ENCODE measurements at places on chromosomes 3 and 15. TPM values are rescaled to one million over a fixed set of nuclear protein-coding genes. Genes with fewer than 3 reads are reported as not detected.
A peak's percentile ranks its signal among the peaks of the same experiment; 100 is the strongest.

OPA1 gene
- 44.0 TPM for total RNA-seq

DNA sequence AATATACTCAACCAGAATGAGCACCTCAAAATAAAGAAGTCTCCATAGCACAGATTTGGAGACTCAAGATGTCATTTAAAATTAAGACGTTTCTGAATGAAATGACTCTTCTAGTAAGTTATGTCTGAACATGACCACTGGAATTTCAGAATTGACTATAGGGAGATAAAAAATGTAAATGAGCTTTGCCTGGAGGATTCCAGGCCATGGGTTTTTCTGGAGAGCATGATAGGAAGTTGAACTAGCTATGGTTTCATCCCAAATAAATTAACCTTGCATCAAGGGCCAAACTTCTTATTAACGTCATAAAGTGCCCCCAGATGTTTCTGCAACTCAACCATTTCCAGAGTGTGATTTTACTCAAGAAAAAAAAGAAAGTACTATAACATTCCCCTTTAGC lies 222.6 kb upstream of the NR2F2 start:
- H3K27ac ChIP-seq = no peak overlapping the region
- H3K4me3 ChIP-seq = no peak overlapping the region
- no peaks in the 10 kb centered on the region for H3K4me1 ChIP-seq
- H3K36me3 ChIP-seq = no peaks in the 10 kb centered on the region

ADAM10 gene
- total RNA-seq = 166 TPM

SLC51A gene
- total RNA-seq = 1.3 TPM

DNA sequence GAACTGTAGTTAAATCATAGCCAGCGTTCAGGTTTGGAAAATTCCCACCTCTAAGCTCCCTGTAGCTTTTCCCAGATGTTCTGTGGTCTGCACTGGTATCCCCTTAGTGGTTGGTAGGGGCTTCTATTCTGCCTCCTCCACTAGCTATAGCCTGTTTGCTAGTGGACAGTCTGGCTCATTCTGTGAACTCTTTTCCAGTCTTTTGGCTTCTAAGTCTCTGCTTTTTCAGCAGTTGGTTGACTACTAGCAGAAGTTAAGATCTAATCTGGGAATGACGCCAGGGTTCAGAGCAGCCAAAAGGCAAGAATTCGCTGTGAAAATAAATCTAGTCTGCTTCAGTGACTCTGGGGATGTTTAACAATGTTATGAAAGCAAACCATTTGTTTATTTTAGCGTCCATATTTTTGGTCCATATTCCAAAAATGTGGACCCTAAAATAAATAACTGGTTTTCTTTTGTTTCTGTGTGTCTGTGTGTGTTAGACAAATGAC lies 73.7 kb upstream of the WDR72 start:
- H3K27me3 ChIP-seq = no peaks in the 10 kb centered on the region
- DNase-seq = no peak
- H3K4me3 ChIP-seq = no peak overlapping the region
- no peaks in the 10 kb centered on the region for H3K36me3 ChIP-seq
- H3K27ac ChIP-seq = no peak overlapping the region

DNA sequence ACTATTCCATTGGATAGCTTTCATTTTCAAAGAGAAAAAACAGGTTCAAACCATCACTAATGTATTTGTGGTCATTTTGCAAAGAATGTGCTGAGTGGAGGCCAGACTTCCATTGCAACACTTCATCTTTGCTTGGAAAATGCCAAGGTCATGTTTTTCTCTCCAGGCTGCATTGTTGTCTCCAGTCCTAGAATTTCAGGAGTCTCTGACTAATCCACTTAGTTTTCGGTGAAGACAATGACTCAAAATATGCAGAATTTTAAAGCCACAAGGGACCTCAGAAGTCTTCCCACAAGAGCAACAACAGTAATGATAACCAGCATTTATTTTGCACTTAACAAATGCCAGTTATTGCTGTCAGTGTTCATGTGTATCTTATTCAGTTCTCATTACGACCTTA lies 277.0 kb downstream of the RYR3 start:
- no peak overlapping the region for H3K4me3 ChIP-seq
- H3K27me3 ChIP-seq = no peaks in the 10 kb centered on the region
- no peak for DNase-seq
- no peak overlapping the region for H3K27ac ChIP-seq

GRCh38 chr3:47193871-47194859 lies 30.3 kb upstream of the SETD2 start:
- no peaks in the 10 kb centered on the region for H3K36me3 ChIP-seq
- no peak overlapping the region for H3K27ac ChIP-seq
- DNase-seq = no peak

GRCh38 chr3:170228093-170228766 lies 6.0 kb downstream of the PRKCI start:
- H3K4me3 ChIP-seq = no peak overlapping the region
- H3K27ac ChIP-seq = peak overlapping the region; percentile 18
- H3K27me3 ChIP-seq = no peaks in the 10 kb centered on the region
- DNase-seq = no peak
- peaks cover 28% of the 10 kb centered on the region for H3K4me1 ChIP-seq

DNA sequence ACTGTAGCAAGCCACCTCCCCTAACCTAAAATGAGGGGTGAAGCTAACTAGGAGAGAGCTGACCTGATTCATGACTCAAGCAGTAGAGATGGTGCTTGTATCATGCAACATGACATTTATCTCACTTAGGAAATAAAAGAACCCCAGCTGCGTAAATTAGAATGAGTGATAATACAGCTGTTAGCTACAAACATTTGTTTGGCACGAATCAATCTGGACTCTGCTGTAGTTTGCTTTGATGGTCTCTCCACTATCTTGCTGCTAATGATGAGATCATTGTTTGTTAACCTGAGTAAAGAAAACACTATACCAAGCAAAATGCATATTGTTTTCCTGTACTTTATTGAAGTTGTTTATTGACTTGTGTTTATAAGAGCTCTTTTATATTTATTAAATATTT lies 92.6 kb downstream of the ALDH1A2 start:
- no peaks in the 10 kb centered on the region for H3K4me1 ChIP-seq
- H3K4me3 ChIP-seq = no peak overlapping the region
- no peaks in the 10 kb centered on the region for H3K27me3 ChIP-seq
- no peak overlapping the region for H3K27ac ChIP-seq
- no peak for DNase-seq

- no peak overlapping the region for H3K4me3 ChIP-seq
- no peak overlapping the region for H3K27ac ChIP-seq
- DNase-seq = no peak
- no peaks in the 10 kb centered on the region for H3K4me1 ChIP-seq
- no peaks in the 10 kb centered on the region for H3K27me3 ChIP-seq
Observed at GRCh38 chr3:54527953-54528352, 399.9 kb downstream of the LRTM1 start.

DNA sequence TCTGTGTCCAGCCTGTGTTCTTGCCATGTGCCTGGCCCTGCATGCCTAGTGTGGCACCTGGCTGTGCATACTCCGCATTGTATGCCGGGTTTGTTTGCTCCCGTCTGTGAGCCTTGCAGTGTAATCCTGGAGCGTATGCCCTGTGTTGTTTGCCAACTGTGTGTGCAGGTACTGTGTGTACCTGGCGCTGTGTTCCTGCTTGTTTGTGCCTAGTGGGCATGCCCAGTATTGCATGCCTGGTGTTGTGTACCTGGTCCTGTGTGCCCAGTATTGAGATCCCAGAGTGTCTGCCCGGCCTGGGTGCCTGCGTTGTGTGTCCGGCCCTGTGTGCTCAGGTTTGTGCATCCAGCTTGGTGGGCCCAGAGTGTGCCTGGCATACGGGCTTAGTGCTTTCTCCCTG lies 54.5 kb upstream of the CHRNA7 start:
- DNase-seq = no peak
- H3K4me1 ChIP-seq = peaks cover 9% of the 10 kb centered on the region
- H3K36me3 ChIP-seq = no peaks in the 10 kb centered on the region

- no peak overlapping the region for H3K27ac ChIP-seq
- H3K4me3 ChIP-seq = no peak overlapping the region
- H3K4me1 ChIP-seq = peaks cover 24% of the 10 kb centered on the region
- no peaks in the 10 kb centered on the region for H3K27me3 ChIP-seq
- no peak for DNase-seq
Observed at GRCh38 chr3:111980716-111981456, 2.1 kb downstream of the ABHD10 start.

- H3K36me3 ChIP-seq = no peaks in the 10 kb centered on the region
- no peak for DNase-seq
- peak overlapping the region; percentile 83 for H3K4me3 ChIP-seq
- H3K27me3 ChIP-seq = no peaks in the 10 kb centered on the region
Observed at GRCh38 chr15:55407498-55408011, 604 bp downstream of the CCPG1 start.

GRCh38 chr3:30775040-30775439 lies 119.4 kb downstream of the GADL1 start:
- H3K27ac ChIP-seq = no peak overlapping the region
- no peak for DNase-seq
- no peaks in the 10 kb centered on the region for H3K36me3 ChIP-seq
- no peak overlapping the region for H3K4me3 ChIP-seq
- no peaks in the 10 kb centered on the region for H3K27me3 ChIP-seq

EBLN2 gene
- total RNA-seq = 3.6 TPM

- no peaks in the 10 kb centered on the region for H3K4me1 ChIP-seq
- no peaks in the 10 kb centered on the region for H3K36me3 ChIP-seq
- no peak overlapping the region for H3K27ac ChIP-seq
- DNase-seq = no peak
Observed at GRCh38 chr3:123773681-123774431, 110.3 kb downstream of the MYLK start.

ERICH6 gene
- not detected for total RNA-seq

FAM107A gene
- total RNA-seq = 74.5 TPM

TRH gene
- total RNA-seq = not detected

NR1I2 gene
- 0.21 TPM for total RNA-seq

- no peak overlapping the region for H3K27ac ChIP-seq
- no peak for DNase-seq
- H3K4me1 ChIP-seq = no peaks in the 10 kb centered on the region
- no peaks in the 10 kb centered on the region for H3K36me3 ChIP-seq
- H3K4me3 ChIP-seq = no peak overlapping the region
- no peaks in the 10 kb centered on the region for H3K27me3 ChIP-seq
Observed at GRCh38 chr3:139120086-139121056, 75.7 kb upstream of the PRR23C start.

- H3K27me3 ChIP-seq = no peaks in the 10 kb centered on the region
- H3K4me1 ChIP-seq = no peaks in the 10 kb centered on the region
- H3K36me3 ChIP-seq = no peaks in the 10 kb centered on the region
- no peak overlapping the region for H3K27ac ChIP-seq
- no peak overlapping the region for H3K4me3 ChIP-seq
Observed at GRCh38 chr3:105094588-105094987, 272.1 kb upstream of the ALCAM start.

DNA sequence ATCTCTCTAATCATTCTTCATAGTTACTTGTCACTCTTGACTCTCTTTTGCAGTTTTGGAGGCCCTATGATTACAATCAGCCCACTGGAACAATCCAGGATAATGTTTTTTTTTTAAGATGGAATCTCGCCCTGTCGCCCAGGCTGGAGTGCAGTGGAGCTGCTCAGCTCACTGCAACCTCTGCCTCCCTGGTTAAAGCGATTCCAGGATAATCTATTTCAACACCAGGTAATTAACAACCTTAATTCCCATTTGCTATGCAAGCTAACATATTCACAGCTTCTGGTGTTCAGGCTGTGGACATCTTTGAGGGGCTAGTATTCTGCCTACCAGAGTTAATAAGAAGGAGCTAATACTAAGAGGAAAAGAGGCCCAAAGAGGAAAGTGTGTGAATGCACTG lies 1.1 kb upstream of the BLOC1S6 start:
- H3K4me3 ChIP-seq = peak overlapping the region; percentile 88
- no peaks in the 10 kb centered on the region for H3K27me3 ChIP-seq
- no peak for DNase-seq

GRCh38 chr3:116005404-116005803 lies 382.1 kb downstream of the GAP43 start:
- no peaks in the 10 kb centered on the region for H3K36me3 ChIP-seq
- H3K4me1 ChIP-seq = peaks cover 5% of the 10 kb centered on the region
- no peaks in the 10 kb centered on the region for H3K27me3 ChIP-seq
- no peak overlapping the region for H3K4me3 ChIP-seq
- no peak overlapping the region for H3K27ac ChIP-seq

RTP4 gene
- 10.9 TPM for total RNA-seq

GRCh38 chr3:9397906-9398699 lies 688 bp downstream of the SETD5 start:
- peaks cover 22% of the 10 kb centered on the region for H3K36me3 ChIP-seq
- H3K27me3 ChIP-seq = no peaks in the 10 kb centered on the region
- H3K4me1 ChIP-seq = peaks cover 70% of the 10 kb centered on the region

GRCh38 chr3:102177075-102177755 lies 257.6 kb upstream of the ZPLD1 start:
- no peaks in the 10 kb centered on the region for H3K27me3 ChIP-seq
- H3K27ac ChIP-seq = no peak overlapping the region
- no peaks in the 10 kb centered on the region for H3K36me3 ChIP-seq
- H3K4me1 ChIP-seq = peaks cover 37% of the 10 kb centered on the region

DNA sequence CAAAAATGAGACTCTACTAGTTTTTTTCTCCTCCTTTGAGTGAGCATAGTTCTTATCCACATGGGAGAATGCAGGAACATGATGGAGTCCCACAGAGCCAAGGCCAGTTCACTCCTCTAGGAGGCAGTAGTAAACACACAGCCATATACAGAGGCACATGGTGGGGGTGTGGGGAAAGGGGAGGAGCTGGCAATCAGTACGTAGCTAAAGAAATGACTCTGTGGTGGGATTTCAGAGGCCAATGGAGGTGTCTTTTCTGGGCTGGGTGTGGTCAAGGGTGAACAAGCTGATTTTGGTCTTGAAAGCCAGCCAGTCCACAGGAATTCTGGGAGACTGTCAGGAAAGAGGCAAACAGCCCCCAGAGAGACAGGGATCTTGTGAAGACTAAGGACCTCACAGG lies 6.6 kb upstream of the RAB11A start:
- no peak for DNase-seq
- no peak overlapping the region for H3K4me3 ChIP-seq
- H3K27ac ChIP-seq = no peak overlapping the region
- no peaks in the 10 kb centered on the region for H3K4me1 ChIP-seq
- no peaks in the 10 kb centered on the region for H3K27me3 ChIP-seq

DNA sequence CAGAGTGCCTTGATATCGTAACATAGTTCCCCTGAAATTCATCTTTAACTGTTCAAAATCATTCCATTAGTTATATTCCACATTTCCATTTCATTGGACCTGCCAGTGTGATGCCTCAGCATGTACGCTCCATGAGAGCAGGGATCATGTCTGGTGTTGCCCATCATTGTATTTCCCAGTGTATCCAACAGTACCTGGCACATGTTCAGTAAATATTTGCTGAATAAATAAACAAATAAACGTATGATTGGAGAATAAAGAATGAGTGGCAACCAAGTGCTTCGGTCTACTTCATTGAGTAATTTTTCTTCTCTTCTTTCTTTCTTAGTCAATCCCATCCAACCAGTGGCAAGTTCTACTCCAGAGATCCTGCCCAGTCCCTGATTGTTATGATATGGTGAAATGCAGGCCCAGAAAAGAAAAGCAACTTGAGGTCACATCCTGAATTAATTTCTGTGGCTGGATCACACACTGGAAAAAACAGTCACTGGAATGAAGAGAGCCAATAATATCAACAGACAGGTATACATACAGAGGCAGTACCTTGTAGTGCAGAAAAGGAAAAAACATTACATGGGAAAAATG lies 101.2 kb downstream of the PLCH1 start:
- H3K27me3 ChIP-seq = no peaks in the 10 kb centered on the region
- H3K4me3 ChIP-seq = no peak overlapping the region
- H3K4me1 ChIP-seq = no peaks in the 10 kb centered on the region
- no peaks in the 10 kb centered on the region for H3K36me3 ChIP-seq
- no peak for DNase-seq
- no peak overlapping the region for H3K27ac ChIP-seq

SHQ1 gene
- 16.8 TPM for total RNA-seq

- DNase-seq = no peak
- H3K4me3 ChIP-seq = no peak overlapping the region
- no peaks in the 10 kb centered on the region for H3K36me3 ChIP-seq
- H3K27ac ChIP-seq = peak overlapping the region; percentile 80
- peaks cover 44% of the 10 kb centered on the region for H3K4me1 ChIP-seq
- no peaks in the 10 kb centered on the region for H3K27me3 ChIP-seq
Observed at GRCh38 chr15:66802025-66803001, 100.3 kb downstream of the SMAD6 start.

All from lower lobe of right lung (tissue), 2 donors.